ENCODE measurements at places on chromosomes 7 and 10.

GRCh38 chr7:78879206-78879605, 574.3 kb downstream of the MAGI2 start:
- DNase-seq = no peak

DNA sequence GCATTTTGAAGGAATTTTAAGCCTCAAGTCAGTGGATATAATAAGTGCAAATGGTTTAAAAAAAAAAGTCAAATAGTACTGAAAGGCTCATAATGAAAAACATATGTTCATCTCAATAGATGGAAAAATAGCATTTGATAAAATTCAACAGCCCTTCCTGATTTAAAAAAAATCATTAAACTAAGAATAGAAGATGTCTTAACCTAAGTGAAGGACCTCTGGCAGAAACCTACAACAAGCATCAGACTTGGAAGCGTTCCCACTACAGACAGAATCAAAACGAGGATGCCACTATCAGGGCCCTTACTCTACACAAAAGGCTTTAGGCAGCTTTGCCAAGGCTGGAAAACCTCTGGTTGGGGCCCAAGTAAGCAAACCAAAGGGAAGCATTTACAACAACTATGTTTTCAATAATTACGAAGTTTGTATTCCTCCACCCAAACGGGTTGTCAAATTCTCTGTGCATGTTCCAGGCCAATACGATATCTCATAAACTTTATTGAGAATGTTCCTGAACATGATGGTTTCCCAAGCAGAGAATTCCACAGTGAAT, 45.1 kb downstream of the CYTH3 start:
- no peak for DNase-seq

DNA sequence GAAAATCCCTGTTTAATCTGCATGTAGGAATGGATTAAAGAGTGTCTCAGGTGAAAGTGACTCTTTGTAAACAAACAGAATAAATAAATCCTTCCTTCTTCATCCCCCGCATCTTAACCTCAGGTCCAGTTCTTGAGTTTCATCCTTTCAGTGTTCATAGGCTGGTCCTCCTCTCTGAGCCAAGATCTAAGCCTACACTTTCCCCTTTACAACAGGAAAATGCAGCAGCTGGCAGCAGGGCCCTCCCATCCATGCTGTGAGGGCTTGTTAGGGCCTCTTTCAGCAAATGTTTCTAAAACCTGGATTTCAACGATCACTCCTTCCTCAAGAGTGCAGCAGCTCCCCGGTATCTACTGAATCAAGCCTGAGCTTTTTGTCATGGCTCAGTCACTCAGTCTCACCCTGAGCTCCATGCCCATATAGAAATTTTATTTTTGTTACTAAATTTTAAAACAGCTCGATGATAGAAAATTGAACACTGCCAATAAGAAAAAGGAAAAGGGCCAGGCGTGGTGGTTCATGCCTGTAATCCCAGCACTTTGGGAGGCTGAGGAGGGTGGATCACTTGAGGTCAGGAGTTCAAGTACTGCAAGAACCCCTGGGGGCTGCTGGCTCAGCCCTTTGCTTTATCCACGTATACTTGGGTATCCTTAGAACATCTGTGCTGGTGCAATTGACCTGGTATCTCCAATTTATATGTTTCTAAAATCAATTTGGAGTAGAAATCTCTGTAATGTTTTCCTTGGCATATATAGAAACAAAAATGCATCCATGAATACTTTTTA, 15.6 kb downstream of the BLNK start:
- no peak for DNase-seq

GRCh38 chr7:37546677-37547076, 98.0 kb upstream of the ELMO1 start:
- DNase-seq = no peak

DNA sequence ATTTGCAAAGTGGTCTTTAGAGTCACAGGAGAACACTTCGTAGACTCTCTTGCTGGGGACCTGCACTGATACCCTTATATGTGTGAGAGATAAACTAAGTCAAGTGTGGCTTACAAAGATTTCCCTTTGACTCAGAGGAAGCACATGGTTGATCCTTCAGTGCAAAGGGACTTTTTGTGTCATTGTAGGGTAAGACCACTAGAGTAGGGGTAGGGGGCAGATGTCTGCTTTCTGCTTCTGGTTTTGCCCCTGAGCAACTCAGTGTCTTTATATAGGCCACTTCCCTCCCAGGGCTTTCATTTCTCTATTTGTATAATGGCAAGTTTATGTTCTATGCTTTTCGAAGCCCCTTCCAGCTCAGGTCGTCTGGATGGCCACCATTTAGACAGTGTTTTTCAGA, 281.7 kb downstream of the SORCS3 start:
- no peak for DNase-seq

- no peak for DNase-seq
These were observed 136.4 kb downstream of the CDC14C start for GRCh38 chr7:49060743-49061142.

DNA sequence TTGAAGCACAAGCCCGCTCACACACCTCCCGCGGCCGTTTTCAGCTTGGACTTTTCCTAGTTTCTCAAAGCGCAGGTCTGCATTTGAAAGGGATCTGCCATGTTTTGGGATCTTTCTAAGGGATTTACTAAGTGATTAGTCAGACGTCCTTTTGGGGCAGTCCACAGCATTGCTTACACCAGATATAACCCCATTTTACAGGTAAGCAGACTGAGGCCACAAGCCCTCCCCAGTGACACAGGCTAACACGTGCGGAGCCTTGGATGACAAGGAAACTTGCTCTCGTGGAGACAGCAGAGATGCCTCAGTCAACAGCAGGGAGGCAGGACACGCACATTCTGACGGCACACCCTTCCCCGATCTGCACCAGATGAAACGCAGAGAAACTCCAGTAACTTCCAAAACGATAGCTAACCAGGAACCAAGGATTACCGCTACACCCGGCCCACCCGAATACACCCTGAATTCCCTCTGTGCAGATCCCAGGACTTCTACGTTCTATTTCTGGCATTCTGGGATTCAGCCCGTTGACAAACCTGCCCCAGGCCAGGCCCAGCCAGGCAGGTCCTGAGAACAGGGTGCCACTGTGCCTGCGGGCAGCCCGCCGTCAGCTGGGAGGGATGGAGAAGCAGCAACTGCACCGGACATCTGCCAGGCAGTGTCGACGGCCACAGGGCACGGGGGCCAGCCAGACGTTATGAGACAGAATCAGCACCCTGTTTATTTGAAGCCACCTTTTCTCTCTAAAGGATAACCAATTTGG, 27.9 kb downstream of the FOXL3 start:
- no peak for DNase-seq

DNA sequence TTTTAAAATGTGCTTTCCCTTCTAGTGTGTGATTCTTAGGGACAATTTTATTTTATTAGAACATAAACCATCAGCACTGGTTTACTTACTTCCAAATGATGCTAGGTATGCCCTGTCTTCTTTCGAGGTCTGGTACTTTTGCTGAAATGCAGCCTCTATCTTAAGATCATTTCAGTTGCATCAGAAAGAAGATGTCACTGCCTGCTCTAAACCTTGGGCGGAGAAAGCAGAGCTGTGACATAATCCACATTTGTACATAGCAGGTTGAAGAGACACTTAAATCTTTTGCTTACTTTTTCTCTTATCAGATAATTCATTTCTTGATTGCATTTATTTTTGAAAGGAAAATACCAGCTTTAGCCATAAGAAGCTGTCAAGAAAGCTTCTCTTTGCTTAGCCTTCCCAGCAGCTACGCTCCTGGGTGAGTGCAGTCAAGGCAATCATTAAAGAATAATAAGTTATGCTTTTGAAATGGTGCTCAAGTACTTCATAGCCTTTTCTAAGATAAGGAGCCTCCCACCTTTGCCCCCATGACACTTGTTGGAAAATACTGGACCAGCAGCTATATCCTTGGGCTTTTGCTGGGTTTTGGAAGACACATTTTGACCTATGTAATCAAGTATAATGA, 108.4 kb upstream of the SAMD8 start:
- no peak for DNase-seq

DNA sequence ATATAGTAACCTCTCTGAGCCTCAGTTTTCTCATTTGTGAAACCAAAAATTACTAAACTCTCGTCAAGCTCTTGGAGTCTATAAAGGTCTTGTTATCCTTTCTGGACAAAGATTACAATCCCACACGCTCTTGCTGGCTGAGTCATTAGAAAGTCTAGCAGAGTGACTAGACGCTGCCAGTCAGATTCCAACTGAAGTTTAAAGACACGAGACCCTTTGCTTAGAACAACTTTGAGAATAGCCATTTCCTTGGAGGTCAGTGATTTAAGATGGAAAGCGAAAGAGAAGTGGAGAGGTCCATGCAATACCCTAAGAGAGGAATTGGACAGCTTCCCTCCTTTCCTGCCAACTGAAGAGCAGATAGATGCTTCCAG, 119.5 kb downstream of the APBB1IP start:
- DNase-seq = no peak

DNA sequence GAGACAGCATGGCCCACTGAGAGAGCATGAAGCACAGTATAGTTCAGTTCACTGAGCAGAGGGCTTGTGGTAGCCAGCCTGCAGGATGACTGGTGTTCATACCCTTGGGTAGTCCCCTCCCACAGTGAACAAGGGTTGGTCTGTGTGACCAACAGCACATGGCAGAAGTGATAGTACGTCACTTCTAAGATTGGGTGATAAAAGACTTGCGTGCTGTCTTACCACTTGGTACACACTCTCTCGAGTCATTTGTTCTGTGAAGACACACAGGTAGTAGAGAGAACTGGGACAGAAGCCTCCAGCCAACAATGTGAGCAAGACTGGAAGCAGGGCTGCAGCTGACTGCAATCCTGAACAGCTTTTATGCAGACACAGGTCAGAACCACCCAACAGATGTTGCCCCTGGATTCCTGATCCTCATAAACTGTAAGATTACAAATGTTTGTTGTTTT, 14.6 kb downstream of the EPC1 start:
- no peak for DNase-seq

DNA sequence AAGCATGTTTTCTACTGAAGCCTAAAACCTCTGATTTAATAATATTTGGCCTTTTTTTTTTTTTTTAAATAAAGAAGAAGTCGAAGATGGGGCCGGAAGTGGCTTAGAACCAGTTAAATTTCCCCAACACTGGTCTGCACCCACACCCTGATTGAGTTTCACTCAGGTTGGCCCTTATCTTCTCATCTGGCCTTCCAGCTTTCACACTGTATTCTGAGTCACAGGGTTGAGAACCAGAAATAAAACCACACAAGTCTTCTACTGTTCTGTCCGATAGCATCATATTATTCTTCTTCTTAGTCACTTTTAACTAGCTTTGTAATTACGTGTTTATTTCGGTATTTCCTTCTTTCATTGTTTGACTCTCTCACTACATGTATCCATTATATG, 9.9 kb downstream of the ZNF365 start:
- no peak for DNase-seq

GRCh38 chr10:72818076-72818475, 75.5 kb upstream of the OIT3 start:
- DNase-seq = no peak

- DNase-seq = no peak
These were observed 707 bp downstream of the CLEC2L start for GRCh38 chr7:139523968-139524815.

GRCh38 chr7:41996381-41997035, 240.5 kb downstream of the GLI3 start:
- DNase-seq = peak; percentile 17

GRCh38 chr10:103617602-103618385, 124.3 kb downstream of the NEURL1 start:
- no peak for DNase-seq

DNA sequence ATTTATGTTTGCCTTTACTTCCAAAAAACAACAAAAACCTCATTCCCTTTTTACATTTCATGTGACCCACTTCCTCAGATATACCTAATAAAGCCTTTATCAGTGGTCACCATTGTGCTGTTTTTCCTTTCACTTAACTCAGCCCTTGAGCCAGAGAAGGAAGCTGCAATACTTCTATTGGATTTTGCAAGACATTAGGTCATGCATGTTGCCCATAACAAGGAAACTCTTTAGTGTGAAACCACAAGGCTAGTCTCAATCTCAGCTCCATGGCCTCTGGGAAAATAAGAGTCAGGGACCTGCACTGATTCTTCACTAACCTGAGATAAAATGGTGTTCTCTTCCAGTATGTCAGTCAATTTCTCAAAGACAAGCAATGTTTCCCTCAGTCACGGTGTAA, 27.8 kb downstream of the STEAP4 start:
- no peak for DNase-seq

GRCh38 chr10:114386452-114386851, 17.9 kb downstream of the AFAP1L2 start:
- no peak for DNase-seq

GRCh38 chr7:130853503-130854279, 119.7 kb upstream of the KLF14 start:
- no peak for DNase-seq

DNA sequence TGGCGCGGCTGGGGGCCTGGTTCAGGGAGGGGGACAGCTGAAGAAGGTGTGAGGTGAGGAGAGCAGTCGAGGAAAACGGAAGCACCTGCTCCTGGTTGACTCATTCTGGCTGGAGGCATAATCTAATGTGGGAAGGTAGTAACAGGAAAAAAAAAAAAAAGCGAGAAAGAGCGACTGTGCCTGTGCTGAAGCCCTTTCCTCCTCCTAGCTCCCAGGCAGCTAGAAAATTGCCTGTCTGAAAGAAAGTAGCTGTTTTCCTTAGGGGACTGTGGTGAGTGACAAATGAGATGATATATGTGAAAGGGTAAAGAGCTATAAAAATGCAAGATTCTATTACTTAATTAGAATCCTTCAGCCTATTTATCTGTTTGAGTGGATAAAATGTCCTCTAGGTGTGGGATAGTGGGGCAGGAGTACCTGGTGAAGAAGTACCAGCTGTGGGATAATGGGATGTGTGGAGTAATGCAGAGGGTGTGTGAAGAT, 4.9 kb upstream of the MEST start:
- no peak for DNase-seq

DNA sequence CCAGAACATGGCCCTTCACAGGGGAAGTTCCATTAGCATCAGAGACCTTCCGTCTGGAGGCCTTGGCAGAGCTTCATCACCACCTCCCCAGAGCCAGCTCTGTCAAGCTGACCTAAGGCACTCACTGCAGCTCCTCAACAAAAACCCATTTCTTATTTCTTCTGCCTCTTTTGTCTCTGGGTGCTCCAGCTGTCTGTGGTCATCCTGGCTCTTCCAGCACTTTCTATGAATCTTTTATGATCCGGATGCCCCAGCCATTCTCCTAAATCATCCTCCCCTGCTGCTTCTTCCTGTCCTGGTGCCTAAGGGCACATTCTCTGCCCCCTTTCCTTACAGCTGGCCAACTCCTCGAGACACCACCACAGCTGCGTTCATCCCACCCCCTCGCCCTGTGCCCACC, 171.7 kb upstream of the INSYN2A start:
- no peak for DNase-seq

Measured in HAP-1 (cell line).